Activated T-cell treated with anti-CD3 and anti-CD28 coated beads, Interleukin-2, amount 50 U/mL, for 72 hours (primary cell): ENCODE measurements at places on chromosomes 6 and 20. TPM values are rescaled to one million over a fixed set of nuclear protein-coding genes. Genes with fewer than 3 reads are reported as not detected.

DNA sequence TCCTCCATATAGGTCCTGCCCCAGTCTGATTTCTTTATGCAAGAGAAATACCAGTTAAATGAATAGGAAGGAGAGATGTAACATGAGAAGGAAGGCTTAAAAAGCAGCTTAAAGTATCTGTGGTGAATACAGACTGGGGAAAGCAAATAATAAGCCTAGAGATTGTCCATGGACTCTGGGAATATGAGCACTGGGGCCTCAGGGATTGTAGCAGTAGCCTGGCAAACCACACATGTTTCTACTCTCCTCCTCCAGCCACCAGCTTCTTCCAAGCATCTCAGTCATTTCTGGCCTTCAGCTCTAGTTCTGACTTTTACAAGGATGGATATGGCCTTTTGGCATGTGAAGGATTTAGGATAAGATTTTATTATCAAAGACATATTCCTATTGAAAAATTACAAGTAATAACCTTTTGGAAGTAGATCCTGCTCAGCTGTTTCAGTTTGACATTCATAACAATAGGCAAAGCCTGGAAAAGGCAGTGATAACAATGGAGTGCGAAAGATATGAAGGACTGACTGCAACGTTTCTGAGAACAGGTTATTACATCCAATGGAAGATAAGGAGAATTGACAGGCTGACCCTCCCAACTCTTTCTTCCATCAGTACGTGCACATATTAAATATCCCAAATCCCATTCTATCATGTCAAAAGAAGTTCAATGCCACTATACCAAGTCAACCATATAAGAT, 41.6 kb downstream of the CYP39A1 start:
- no peak for DNase-seq

- DNase-seq = no peak
Observed at GRCh38 chr20:20446001-20446400, 78.1 kb downstream of the INSM1 start.

DNA sequence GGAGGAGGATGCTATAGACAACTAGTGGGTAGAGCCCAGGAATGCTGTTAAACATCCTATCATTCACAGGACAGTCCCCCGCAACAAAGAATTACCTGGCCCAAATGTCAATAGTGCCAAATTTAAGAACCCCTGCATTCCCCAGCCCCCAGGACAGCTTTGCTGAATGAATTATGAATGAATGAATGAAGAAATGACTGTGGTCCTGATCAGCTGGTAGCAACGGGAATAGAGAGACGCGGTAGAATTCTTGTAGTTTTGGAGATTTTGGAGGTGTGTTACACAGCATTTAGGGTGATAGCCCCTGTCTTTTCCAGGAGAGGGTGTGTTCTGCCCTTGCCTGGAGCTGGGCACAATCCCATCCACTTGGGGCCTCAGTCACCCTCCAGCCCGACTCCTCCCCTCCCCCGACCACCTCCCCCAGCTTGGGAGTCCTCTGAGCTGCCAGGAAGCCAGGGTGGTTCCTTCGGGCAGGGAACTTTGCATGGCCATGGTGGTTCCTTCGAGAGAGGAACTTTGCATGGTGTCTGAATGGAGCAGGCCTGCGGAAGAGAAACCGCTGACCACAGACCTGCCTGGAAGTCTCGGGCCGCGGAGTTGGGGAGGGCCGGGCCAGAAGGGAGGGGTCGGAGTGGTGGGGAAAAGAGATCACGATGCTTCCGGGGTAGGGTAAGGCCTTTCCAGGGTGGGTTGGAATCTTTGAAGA, 1.0 kb upstream of the HCK start:
- DNase-seq = no peak

- DNase-seq = no peak
Observed at GRCh38 chr6:6284221-6284966, 36.1 kb downstream of the F13A1 start.

GRCh38 chr20:11890331-11891076, 27.2 kb upstream of the BTBD3 start:
- DNase-seq = peak; percentile 51

- DNase-seq = no peak
Observed at GRCh38 chr6:79742030-79742429, 110.9 kb downstream of the SH3BGRL2 start.

- no peak for DNase-seq
Observed at GRCh38 chr6:73389854-73390253, 4.8 kb upstream of the DDX43 start.

DNA sequence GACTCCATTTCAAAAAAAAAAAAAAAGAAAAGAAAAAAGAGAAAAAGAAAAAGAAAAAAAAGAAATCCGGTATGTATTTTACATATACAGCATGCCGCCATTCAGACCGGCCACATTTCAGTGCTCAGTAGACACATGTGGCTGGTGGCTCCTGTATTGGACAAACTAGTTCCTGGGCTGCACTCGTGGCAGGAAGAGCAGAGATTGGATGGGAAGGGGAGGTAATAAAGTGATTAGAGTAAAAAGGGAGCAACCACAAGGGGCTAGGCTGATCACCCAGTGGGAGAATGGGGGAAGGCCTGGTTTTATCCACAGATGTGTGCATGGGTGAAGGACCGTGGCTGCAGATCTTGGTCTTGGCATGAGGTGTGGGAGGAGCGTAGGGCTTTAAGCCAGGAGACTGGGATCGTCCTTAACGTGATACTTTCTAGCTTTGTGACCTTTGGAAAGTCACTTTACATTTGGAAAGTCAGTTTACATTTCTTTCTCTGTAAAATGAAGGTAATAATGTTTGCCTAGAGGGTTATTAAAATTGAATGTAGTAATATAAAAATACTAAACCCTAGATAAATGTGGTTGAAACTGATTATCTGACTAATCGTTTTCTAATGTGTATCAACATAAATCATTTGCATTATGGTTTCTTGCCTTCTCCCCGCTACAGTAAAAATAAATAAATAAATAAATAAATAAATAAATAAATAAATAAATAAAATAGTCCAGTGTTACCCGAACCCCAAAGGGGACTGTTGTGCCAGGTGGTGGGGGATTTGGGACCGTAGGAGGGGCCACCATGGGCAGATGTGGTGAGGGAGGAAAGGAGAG, 869 bp upstream of the TRIM15 start:
- no peak for DNase-seq

- DNase-seq = no peak
Observed at GRCh38 chr20:17904027-17904426, 64.6 kb downstream of the SNX5 start.

DNA sequence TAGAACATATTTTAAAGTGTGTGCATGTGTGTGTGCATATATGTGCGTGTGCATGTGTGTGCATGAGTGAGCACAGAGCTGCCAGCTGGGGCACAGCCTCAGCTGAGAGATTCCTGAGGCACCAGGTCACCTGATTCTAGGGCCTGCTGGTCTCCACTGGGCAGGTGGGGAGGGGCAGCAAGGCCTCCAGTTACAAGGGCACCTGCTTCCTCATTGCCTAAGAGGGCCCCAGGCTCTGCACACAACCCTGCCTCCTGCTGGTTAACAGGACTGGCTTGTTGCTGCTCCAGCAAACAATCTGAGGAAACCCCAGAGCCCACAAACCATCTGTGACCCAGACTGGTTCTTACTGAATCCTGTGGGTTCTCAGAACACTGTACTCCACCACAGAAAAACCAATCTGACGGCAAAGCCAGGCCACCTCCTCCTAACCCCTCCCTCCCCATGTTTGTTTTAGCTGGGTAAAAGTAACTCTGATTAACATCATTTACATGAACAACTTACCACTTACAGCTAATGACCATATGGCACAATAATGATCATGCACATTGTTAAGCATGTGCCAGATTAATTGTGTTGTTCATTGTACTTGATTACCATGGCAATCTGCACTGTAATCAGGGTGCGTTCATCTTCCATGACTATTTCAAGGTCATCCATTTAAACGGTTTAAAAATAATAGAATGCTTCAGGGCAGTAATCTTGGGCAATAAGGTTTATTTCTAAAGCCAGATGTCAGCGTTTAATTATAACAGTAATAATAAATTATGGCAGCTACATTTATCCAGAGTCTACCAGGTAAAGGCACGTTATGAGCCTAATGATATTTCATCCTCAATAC, 23.1 kb upstream of the UBE2J1 start:
- DNase-seq = peak; percentile 78

GRCh38 chr20:22771706-22772105, 187.3 kb upstream of the FOXA2 start:
- no peak for DNase-seq

DNA sequence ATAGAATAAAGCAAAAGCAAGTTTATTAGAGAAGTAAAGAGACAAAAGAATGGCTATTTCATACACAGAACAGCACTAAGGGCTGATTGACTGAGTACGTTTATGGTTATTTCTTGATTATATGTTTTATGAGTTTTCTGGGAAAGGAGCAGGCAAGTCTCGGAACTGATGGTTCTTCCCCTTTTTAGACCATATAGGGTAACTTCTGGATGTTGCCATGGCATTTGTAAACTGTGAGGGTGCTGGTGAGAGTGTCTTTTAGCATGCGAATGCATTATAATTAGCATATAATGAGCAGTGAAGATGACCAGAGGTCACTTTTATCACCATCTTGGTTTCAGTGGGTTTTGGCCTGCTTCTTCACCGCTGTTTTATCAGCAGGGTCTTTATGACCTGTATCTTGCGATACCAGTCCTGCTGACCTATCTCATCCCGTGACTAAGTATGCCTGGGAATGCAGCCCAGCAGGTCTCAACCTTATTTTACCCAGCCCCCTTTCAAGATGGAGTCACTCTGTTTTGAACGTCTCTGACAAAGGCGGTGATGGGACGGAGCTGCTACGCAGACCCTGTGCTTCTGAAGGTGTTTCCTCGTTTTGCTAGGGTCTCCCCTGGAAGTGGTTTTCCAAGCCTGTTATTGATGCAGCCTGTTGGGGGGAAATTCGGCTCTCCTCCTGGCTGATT, 45.4 kb upstream of the BMP6 start:
- DNase-seq = no peak

GRCh38 chr6:22362361-22362760, 65.5 kb upstream of the PRL start:
- no peak for DNase-seq

DNA sequence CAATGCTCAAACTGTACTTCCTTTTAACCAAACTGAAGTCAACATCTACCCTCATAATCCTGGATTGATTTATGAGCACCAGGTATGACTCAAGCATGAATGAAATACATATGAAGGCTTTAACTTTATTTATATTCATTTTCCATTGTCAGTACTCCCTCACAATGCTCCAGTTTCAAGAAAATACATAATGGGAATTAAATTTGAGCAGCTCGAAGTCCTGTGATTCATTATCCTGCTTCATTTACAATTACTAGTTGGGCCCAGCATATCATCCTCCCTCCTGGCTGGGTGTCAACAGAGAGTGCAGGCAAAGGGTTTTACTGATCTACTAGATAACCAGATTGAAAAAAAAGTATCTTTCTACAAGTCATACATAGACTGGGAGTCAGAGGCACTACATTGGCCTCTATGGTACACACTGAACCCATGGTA, 10.1 kb downstream of the SAMHD1 start:
- no peak for DNase-seq

DNA sequence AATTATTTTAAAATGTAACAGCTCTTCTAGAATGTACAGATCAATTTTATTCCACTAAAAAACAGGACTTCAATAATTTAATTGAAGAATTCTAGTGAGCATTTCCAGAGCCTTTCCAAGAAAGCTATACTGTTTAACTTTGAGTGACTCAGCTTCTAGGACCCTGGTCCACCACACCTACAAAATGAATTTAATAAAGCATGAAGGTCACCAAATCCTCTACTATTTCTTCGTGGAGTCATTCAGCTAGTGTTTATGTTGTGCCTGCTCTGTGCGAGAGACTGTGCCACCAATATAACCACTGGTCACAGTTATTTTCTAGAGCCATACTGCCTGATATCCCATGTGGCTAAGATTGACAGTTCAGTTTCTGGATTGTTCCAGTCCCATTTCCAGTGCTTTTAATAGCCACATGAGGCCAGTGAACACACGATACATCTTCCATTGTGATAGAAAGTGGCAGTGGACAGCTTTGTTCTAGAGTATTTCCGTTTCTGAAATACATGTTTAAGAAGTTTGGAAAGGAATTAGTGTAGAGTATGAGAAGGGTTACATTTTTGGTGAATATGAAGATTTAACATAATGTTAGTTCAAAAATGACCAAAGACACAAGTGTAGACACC, 160.7 kb downstream of the MTHFD1L start:
- no peak for DNase-seq

GRCh38 chr6:167665698-167666330, 160.9 kb upstream of the AFDN start:
- no peak for DNase-seq

DNA sequence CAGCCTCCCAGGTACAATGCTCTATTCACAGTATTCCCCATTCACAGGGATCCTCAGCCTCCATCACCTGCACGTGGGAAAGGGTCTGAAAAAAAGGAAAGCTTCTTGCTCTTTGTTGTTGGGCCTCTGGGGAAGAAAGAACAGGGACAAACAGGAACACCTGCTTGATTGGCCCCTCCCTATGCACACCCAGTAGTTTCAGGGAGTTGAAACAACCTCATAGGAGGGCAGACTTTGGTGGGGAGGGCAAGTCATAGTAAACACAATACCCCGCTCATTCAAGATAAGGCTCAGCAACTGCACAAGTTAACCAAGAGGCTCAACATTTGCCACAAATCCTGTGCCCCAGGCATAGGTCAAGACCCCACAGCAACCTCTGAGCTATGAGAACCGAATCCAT, 1.7 kb downstream of the GHRH start:
- no peak for DNase-seq

- no peak for DNase-seq
Observed at GRCh38 chr6:27238010-27238983, 9.2 kb upstream of the PRSS16 start.

The MCHR2 gene
- not detected for total RNA-seq

The ABHD16B gene
- 0.22 TPM for total RNA-seq

The EFCAB8 gene
- 2.7 TPM for total RNA-seq

The MYL9 gene
- total RNA-seq = 2.0 TPM

The C6orf58 gene
- not detected for total RNA-seq

The RUNX2 gene
- total RNA-seq = 39.3 TPM

The HIVEP2 gene
- 25.8 TPM for total RNA-seq

The SOX18 gene
- total RNA-seq = 0.46 TPM

The OOEP gene
- 0.77 TPM for total RNA-seq

The SLC13A3 gene
- not detected for total RNA-seq

The PAK5 gene
- not detected for total RNA-seq

The SPATA25 gene
- total RNA-seq = 0.46 TPM

The SDCBP2 gene
- 11.0 TPM for total RNA-seq

The ITPR3 gene
- total RNA-seq = 49.9 TPM

The FAM209B gene
- total RNA-seq = 1.3 TPM

The ACSS1 gene
- 18.2 TPM for total RNA-seq

The CALHM5 gene
- not detected for total RNA-seq

The ARMH2 gene
- not detected for total RNA-seq

The NFATC2 gene
- total RNA-seq = 29.4 TPM
